Spinal cord (tissue), 10 donors: ENCODE measurements at places on chromosomes 12 and 14. TPM values are rescaled to one million over a fixed set of nuclear protein-coding genes. Genes with fewer than 3 reads are reported as not detected.

GRCh38 chr12:132510746-132511477 lies 21.0 kb downstream of the FBRSL1 start:
- DNase-seq, result no peak

DNA sequence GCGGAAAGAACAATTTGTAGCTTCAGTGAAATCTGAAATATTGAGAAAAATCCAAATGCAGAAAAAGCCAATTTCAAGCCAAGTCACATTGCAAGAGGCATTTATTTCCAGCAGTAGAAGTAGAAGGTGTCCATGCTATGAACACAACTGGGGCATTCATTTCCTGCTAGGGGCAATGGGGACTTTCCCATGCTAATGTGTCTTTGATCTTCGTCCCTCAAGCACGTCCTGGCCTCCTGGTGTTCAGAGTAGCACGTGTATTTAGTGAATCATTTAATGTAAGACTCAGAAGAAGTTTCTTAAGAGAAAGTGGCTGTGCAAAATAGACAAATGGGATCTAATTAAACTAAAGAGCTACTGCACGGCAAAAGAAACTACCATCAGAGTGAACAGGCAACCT lies 267.9 kb downstream of the TMEM132C start:
- no peak for DNase-seq

DNA sequence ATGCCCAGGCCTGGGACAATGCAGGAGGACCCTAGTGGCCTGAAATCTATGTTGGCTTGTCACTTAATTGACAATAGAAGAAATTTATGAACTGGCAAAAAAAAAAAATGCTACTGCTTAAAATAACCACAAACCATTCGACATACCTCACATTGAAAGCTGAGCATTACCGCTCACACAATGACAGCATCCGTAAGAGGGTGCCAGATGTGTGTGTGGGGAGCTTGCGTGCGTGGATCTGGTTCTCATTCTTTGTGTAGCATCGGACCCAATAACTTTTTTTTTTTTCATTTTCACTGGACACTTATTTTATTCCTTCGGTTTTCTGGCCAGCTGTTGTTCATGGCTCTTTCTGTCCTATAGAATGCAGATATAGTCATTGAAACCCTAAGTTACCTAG lies 216.7 kb downstream of the VRK1 start:
- no peak for DNase-seq

GRCh38 chr14:76918256-76918781 lies 92.1 kb downstream of the LRRC74A start:
- DNase-seq, result no peak

- no peak for DNase-seq
Measured at GRCh38 chr12:89571491-89572195, 45.8 kb upstream of the POC1B start.

DNA sequence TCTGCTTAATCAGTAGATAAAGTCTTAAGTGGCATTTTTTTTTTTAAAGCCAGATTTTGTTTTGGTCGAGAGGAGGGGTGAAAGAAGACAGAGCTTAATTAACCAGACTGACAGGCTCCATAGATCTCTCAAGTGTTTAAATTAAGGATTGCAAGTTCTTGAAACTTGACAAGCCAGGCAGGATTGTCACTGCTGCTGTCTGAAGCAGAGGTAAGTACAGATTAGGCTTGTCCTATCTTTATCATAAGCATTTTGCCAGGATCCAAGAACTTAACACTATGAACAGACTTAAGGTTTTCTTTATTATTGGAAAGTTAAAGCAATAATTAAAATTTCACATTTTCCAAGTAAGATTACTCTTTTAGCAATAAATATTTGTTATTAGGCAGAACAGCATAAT lies 179.6 kb upstream of the LMO3 start:
- no peak for DNase-seq

DNA sequence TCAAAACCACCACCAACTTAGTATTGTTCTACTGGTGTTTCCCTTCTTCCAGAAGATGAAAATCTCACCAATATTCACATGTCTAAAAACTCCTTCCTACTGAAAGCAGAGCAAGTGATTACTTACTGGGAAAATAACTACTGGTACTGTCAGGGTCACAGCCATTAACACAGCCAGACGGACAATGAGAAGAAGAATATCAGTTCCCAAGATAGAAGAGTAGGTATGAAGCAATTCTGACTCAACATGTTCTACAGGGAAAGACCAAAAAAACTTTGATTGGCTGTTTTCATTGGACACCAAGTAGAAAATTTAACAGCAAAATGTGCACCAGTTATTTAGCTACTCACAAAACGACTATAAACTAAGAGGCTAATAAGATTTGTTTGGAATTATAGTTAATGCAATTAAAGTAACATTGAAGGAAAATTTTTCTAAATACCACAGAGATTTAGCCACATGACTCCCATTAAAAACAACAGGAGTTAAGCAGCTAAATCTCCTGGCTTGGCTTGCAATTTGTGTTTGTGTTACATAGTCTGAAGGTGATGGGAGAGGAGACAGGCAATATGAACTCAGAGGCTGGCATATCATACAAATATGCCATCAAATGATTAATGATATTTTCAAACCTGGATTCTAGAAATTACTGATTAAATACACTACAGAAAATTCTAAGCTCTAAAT lies 9.5 kb downstream of the SLC38A2 start:
- no peak for DNase-seq

DNA sequence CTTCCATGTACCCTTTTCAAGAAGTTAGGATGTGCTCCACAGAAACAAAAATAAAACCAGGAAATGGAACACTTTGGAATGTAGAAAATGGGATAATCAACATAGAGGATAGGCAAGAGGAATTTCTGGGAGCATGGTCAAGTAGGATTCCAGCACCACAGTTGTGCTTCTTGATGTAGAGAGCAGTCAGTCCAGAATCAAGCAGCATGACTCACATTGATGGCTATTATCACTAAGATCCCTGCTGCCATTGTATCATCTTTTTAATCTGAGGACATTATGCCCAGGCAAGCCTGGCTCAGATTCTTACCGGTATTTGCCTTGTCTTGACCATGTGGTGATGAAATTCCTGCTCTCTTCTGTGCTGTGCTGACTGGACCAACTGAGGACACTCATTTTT lies 5.7 kb downstream of the ETFRF1 start:
- no peak for DNase-seq

DNA sequence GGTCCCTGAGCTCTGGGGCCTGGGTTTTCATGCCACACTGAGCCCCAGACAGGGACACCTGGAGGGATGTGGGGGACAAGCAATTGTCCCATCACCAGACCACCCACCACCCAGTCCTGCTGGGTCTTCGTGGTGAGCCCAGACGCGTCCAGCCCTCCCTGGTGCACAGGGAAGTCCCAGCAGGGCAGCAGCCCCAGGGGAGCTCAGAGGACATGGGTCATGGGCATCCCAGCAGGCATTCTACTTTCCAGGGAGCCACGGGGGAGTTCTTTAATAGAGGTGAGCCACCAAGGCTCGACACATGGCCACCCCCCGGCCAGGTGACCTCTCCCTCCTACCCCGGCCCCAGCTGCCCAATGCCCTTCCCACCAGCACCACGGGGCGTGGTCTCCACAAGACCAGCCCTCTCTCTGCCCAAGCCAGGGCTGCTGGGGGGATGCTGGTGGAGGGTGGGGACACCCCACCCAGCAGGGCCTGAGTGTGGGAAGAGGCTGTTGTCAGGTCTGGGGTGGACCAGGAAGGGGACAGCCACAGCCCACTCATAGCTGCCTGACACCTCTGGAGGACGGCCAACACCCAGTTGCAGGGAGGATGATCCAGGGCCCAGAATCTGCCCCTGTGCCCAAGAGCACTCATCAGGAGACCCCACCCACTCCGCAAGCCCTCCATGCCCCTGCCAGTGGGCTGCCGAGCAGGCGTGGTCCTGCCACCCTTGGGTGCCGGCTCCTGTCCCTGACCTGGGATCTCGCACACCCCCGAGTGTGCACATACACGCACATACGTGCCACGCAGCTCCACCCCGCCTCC lies 14.1 kb downstream of the AKT1 start:
- no peak for DNase-seq

DNA sequence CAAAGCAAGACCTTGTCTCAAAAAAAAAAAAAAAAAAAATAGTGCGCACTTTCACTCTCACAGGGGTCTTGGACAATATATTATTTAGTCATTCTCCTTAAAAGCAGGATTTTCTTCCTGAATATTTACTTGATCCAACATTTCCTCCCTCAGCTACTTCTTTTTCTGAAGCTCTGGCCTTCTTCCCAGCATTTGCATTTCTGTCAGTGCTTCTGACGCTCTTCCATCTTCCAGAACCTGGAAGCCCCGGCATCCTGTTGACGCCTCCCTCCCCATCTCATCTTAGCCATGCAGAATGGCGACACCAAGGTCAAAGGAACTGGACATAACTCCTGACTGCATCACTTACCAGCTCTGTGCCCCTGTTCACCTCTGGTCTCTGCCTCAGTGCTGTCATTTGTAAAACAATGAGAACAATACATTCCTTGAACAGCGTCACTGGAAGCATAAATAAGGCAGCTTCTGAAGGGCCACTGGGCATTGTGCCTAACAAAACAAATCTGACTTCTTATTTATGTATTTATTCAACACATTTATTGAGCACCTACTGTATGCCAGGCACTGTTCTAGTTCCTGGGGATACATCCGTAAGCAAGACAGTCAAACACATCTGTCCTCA lies 90.9 kb upstream of the MDM1 start:
- peak; percentile 53 for DNase-seq

- peak; percentile 7 for DNase-seq
Measured at GRCh38 chr14:66944872-66945271, 244.4 kb upstream of the GARIN2 start.

GRCh38 chr14:65084554-65085505 lies 17.5 kb downstream of the MAX start:
- DNase-seq, result no peak

DNA sequence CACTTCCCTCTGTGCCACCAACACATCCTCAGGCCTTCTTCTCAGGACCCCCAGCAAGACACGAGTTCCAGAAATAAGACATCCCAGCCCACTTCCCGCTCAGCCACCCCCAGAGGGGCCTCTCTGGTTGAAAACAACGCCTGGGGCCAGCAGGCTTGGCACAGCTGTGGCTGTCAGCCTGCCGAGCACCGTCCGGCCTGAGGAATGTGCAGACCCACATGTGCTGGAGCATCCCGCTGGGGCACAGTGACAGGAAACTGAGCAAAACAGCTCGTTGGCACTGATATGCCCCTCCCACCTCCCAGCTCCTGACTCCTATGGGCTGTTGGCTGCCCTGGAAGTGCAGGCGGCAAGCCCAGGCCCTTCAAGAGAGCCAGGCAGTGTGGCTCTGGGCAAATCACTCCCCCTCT lies 1.4 kb downstream of the SYNE3 start:
- DNase-seq, result peak; percentile 65

DNA sequence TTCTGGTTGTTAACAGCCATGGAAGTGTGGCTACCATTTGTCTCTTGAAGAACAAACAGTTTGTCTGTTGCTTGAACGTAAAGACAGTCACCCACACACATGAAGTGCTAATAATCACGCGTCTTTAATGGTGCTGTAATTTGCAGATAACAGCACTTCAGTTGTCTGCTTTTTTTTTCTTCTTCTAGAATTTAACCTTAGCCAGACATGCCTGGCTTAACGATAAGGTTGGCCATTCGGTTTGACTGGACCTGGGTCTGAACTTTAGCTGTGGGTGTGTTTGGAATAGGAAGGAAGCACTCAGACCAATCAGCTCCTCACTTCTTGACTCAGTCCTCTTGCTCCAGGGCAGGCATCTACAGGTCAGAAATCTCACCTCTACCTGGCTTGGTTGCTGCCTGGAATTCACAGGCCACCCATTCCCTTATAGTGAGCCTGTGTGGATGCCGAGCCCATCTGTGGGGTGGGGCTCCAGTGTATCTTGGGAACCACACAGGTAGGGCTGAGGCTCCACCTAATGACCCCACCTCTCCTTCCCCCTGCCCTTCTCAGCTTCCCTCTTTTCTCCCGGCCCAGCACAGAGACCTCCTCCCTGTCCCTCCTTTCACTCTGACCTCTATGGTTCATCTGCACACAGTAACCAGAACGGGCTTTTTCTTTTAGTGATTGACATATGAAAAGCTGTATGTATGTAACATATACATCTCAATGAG lies 246.4 kb upstream of the PWP1 start:
- DNase-seq, result no peak

Gene PRB2
- not detected for total RNA-seq

Gene TAS2R42
- not detected for total RNA-seq

Gene ADGRD1
- 15.4 TPM for total RNA-seq

Gene PHLDA1
- 27.0 TPM for total RNA-seq

Gene PMCH
- not detected for total RNA-seq

Gene MYBPC1
- 5.8 TPM for total RNA-seq

Gene LRRK2
- 22.5 TPM for total RNA-seq

Gene SIX4
- 10.9 TPM for total RNA-seq
